ENCODE measurements at places on chromosomes 5 and 9. TPM values are rescaled to one million over a fixed set of nuclear protein-coding genes. Genes with fewer than 3 reads are reported as not detected.

Gene FOXD4L4
- not detected for total RNA-seq

GRCh38 chr5:32785611-32786254 is 74.6 kb downstream of the NPR3 start:
- no peak for DNase-seq

Gene PFN3
- not detected for total RNA-seq

DNA sequence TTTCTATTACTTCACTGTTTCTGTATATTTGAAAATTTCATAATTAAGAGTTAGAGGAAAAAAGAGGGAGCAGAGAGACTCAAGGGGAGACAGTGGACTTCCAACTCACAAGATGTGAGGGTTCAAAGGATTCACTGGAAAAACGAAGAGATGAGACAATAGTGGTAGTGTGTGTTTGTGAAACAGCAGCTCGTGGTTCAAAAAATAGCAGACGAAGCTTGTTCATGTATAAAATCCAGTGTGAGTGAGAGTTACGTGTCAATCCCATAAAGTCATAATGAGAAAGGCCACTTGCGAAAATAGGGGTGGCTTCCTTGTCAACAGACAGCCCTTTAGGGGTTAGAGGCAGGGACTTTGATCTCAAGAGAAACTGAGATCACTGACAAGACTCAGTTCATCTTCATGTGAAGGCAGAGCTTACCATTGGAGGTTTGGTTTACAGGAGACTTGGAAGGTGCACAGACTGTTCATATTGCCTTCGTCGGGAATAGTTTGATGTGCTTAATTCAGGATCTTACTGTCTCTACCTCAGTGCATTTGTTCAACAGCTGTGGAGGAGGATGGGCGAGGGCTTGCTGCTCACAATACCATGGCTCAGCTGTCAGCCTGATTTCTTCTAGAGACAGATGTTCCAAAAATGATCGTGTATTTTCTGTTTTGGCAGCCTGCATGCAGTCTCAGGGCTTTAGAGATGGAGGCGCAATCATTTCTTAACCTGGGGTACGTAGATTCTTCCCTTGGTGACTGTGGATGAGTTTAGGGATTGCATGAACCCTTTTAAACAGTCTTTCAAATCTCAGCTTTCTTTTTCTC is 105.7 kb upstream of the KLF9 start:
- peak; percentile 12 for DNase-seq

GRCh38 chr5:161547738-161548486 is 1.4 kb upstream of the GABRB2 start:
- DNase-seq, result no peak

- no peak for DNase-seq
Measured at GRCh38 chr5:175717837-175718236, 60.0 kb downstream of the HRH2 start.

Gene GPX3
- total RNA-seq, result not detected

DNA sequence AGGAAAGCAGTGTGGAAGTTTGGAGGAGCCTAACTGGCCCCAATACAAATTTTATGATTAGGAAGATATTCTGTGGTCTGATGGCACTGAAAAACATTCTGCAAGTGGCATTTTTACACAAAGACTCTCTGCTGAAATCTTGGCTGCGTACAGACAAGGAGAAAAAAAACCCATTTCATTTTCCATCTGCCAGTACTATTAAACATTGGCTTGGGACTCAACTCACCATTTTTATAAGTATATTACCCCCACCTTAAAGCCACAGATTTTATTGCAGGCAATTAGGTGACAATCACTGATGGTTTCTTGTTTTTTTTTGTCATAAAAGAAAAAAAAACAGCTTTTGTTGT is 206.9 kb downstream of the PTTG1 start:
- no peak for DNase-seq

Gene STPG3
- total RNA-seq, result 0.48 TPM

GRCh38 chr5:134006115-134006514 is 1.3 kb upstream of the VDAC1 start:
- no peak for DNase-seq

- no peak for DNase-seq
Measured at GRCh38 chr5:164475339-164475977, 970.0 kb downstream of the MAT2B start.

DNA sequence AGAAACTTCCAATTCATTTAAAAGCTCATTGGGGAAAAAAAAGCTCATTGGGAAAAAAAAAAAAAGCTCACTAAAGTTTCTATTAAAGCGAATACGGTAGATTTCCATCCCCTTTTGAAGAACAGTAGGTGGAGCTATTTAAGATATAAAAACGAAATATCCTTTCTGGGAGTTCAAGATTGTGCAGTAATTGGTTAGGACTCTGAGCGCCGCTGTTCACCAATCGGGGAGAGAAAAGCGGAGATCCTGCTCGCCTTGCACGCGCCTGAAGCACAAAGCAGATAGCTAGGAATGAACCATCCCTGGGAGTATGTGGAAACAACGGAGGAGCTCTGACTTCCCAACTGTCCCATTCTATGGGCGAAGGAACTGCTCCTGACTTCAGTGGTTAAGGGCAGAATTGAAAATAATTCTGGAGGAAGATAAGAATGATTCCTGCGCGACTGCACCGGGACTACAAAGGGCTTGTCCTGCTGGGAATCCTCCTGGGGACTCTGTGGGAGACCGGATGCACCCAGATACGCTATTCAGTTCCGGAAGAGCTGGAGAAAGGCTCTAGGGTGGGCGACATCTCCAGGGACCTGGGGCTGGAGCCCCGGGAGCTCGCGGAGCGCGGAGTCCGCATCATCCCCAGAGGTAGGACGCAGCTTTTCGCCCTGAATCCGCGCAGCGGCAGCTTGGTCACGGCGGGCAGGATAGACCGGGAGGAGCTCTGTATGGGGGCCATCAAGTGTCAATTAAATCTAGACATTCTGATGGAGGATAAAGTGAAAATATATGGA is at the start of gene PCDHGA12:
Gene PCDHGA12, plus strand, starts transcription at position 176 of the 782 bp plus-strand sequence. Its CDS starts 253 bp downstream, at position 429.
- no peak for DNase-seq

DNA sequence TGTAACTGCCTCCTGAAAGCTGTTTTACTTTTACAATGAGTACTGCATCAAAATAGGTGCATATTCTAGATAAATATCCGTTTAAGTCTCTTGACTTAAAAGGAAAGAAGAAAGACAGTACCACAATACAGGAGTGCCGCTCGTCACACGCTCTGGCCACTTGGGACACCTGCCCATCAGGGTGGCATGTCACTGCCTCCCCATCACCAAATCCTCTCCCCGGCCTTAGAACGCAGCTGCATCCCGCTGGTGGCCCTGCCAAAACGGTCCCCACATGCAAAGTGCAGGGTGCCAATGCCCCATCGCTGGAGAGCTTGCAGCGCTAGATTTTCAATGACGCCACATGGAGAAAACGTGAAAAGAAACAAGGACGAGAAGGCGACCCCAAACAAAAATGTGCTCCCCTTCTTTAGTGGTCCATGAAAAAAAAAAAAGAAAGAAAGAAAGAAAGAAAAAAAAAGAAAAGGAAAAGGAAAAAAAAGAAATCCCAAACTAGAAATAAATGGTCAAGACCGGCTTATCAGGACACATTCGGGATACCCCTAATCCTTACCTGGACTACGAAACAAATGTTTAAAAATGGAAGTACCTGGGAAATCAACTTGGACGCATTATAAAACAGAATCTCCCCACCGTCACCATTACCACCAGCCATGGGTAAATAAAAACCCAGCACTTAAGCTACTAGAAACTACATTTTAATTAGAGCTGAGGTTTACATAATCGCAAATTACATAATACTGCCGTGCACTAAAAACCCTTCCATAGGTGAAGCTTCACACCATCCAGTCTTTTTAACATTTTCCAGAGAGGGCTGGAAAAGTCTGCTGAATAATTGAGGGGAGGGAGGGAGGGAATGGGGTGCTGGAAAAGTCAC is 1.0 kb downstream of the ANKH start:
- DNase-seq, result peak; percentile 40

Gene SLC25A25
- total RNA-seq, result 11.3 TPM

- DNase-seq, result no peak
Measured at GRCh38 chr5:53557386-53557785, 3.1 kb upstream of the NDUFS4 start.

DNA sequence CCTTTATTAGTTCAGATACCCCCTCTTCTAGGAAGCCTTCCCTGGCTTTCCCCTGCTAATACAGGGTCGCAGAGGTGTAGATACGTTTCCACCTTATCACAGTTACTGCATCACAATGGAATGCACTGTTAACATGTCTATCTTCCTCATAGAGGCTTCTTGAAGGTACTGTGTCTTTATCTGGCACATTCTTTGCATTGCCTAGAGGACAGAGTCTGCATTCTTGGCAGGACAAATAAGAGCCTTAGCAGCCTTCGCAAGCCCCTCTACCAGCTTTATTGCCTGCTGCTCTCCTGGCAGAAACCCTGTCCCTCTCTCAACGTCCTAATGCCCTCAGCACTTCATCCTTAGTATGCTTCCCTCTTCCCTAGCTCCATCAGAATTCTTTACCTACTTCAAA is 31.6 kb downstream of the SLC1A3 start:
- DNase-seq, result no peak

DNA sequence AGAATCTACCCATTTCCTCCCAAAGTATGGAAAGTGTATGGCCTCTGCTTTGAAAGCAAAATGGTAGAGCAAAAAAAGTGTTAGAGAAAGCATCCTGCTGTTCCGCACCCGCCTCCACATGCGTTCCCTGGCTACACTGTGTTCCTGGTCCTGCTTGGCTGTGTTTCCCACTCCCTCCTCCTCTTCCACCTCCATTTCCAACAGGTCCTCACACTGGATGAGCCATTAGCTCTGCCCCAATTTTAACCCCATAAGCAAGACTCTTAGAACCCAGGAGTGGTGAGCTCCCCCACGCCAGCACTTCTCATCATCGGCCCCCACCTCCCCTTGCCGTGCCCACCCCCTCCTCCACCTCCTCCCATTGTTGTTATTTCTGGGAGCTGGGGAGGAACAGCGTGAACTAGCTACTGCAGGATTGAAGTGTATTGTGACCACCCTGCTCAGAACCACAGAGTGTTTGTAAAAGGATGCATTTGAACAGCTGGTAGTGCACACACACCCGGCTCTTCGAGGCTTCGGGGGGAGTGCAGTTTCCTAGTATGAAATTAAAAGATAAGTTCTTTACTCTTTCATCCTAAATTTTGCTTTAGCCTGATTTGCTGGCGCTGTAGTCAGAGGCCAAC is 120.0 kb downstream of the PDZD2 start:
- no peak for DNase-seq

- no peak for DNase-seq
Measured at GRCh38 chr9:138075961-138076649, 198.5 kb downstream of the CACNA1B start.

DNA sequence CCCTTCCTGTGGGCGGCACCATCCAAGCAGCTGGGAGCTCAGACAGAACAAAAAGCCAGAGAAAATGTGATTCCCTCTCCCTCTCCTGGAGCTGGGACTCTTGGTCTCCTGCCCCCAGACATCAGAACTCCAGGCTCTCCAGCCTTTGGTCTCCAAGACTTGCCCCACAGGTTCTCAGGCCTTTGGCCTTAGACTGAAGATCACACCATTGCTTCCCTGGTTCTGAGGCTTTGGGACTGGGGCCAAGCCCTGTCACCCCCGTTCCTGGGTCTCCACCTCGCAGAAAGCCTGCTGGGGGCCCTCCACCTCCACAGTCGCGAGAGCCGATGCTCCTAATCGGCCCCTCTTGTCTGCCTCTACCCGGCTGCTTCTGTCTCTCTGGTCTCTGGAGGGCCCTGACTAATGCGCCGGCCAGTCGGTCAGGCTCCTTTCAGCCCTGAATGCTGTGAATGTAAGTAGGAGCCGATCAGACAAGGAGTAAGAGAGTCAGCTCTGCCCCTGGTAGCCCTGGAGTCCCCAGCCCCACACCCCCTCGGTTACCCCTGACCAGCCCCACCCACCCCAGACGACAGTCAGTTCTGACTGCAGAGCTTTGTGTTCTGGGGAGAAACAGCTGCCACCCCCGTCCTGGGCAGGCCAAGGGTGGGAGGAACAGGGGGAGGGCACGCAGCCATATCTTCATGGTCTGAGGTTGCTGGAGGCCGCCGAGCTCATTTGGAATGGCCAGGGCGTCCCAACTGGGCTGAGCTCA is 57.5 kb downstream of the VAV2 start:
- no peak for DNase-seq

Gene SOHLH1
- not detected for total RNA-seq

Gene RNF208
- 10.1 TPM for total RNA-seq

DNA sequence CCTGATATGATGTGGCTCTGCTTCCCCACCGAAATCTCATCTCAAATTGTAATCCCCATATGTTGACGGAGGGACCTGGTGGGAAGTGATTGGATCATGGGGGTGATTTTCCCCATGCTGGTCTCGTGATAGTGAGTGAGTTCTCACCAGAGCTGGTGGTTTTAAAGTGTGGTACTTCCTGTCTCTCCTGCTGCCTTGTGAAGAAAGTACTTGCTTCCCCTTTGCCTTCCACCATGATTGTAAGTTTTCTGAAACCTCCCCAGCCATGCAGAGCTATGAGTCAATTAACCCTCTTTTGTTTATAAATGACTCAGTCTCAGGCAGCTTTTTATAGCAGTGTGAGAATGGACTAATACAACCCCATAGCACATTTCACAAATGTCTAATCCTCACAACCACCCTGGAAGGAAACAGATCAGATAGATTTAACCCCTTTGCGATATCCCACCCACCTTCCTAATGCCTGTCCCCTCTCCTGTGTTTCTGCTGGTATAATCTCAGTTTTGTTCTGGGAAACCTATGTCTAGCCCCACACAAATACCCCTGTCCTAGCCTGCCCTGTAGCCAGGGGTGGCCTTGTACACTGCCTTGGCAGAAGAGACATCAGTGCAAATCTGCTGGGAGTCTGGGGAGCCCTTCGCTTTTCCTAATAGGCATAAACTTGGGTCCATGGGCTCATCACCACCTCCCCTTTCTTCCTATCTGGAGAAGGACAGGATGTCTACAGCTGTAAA is 157.0 kb upstream of the RAI14 start:
- peak; percentile 12 for DNase-seq

GRCh38 chr5:85484982-85485574 is 1100.4 kb upstream of the EDIL3 start:
- no peak for DNase-seq

GRCh38 chr5:78025540-78025939 is 249.4 kb upstream of the TBCA start:
- DNase-seq, result no peak

DNA sequence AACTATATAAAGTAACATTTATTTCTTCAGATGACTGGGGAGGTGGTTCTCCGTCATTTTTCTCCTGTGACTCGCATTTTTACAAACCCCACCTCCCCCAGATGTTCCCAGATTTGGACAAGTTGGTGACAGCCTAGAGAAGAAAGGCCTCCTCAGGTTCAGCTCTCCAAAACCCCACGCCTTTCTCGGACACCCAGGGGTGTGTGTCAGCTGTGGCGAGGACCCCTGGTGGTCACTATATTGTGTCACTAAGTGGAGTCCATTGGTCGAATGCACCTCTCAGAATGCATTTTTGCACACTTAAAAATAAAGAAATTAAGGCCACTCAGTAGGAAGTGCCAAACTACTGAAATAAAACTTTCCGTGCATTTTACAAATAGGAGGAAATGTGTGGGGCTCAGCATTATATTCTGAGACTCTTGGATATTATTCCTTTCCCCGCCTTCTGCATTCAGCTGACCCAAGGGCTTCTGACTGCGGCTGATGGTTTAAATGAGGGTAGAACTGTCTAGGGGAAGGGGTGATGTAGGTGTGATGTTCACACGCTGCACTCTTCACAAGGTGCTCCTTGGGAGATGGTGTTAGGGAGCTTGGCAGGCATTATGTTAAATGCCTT is 47.6 kb downstream of the ACO1 start:
- DNase-seq, result no peak

Gene ELP1
- 31.7 TPM for total RNA-seq

All from activated T-helper 2 cell treated with anti-CD3 and anti-CD28 coated beads, Interferon-gamma antibody, Interleukin-2, Interleukin-4, amounts not matched to agents 10 μg/mL and 5 μg/mL and 100 μg/mL, durations not matched to agents 14 hours and 24 hours and 36 hours (primary cell).